ENCODE measurements at places on chromosomes 3 and 15.

DNA sequence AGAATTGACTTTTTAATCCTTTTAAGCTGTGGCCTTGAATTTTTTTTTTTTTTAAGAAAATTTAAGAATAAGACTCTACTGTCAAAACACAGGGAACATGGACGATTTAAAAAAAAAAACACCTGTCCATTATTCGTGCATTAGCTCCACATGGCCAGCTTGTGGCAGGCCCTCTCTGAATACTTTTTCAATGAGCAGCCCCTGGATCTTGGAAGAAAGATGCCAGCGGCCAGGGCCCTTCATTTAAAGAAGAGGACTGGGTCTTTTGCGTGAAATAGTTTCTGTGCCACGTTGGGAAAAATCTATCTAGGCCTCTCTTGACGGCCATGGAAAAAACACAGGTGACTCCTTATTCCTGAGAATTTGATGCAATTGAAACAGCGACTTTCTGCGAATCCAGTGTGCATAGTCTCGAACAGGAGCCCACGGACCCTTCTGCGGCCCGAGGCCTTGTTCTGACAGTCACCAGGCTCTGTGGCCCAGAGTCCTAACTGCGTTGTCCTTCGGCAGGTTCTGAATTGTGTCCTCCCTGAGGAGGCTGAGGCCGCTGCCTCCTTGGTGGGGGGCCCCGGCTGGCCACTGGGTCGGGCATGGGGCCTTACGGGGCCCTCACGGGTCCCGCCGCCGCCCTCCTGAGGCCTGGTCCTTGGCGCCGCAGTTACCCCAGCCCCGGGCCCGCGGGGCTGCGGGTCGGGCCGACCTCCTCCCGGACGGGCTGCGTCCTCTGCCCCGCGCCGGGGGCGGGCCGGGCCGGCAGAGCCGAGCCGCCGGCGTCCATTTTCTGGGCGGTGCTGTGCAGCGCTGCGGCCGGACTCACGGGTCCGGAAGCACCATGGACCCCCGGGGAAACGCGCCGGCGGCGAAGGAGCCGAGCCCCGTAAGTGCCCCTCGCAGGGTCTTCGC is 33.5 kb downstream of the ZBTB38 start:
- DNase-seq: no peak

DNA sequence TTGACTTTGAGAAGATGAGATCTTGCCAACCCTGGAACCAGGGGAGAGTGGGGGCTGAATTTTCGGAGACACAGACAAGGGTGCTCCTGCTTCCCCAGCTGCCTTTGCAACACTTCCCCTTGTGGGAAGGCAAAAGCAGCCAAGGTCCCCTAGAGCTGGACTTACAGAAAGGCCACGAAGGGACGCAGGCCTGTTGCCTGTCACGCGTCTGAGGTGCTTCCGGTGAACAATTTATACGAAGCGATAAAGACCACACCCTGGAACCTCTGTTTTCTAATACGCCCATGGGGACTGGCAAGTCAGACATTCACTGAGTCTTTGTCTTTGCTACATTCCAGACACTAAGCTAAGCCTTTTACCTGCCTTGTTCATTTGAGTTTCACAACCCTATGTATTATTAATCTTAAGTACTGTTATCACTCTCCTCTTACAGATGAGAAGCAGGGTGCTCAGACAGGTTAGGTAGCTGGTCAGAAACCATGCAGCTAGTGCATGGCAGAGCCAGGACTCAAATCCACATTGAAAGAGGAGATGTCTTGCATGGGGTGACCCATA is 13.2 kb downstream of the MEGF11 start:
- DNase-seq: no peak

DNA sequence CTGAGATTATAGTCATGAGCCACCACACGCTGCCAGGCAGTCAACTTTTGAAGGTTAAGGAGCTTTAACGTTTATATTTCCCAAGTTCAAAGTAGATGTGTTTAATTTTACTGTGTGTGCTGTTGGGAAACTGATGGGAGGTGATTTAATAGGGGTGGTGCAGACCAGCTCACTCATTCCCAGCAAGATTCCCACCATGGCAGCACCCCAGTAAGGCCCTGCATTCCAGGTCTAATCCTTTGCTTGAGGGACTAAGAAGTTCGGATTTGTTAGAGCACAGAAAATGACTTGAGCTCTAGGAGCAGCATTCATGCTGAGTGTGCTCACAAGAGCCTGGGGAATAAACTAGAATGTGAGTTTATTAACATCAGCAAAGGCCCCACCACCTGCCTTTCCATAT is 25.2 kb downstream of the TSEN2 start:
- no peak for DNase-seq

- no peak for DNase-seq
These were observed 87.3 kb upstream of the SNRK start for GRCh38 chr3:43198791-43199644.

DNA sequence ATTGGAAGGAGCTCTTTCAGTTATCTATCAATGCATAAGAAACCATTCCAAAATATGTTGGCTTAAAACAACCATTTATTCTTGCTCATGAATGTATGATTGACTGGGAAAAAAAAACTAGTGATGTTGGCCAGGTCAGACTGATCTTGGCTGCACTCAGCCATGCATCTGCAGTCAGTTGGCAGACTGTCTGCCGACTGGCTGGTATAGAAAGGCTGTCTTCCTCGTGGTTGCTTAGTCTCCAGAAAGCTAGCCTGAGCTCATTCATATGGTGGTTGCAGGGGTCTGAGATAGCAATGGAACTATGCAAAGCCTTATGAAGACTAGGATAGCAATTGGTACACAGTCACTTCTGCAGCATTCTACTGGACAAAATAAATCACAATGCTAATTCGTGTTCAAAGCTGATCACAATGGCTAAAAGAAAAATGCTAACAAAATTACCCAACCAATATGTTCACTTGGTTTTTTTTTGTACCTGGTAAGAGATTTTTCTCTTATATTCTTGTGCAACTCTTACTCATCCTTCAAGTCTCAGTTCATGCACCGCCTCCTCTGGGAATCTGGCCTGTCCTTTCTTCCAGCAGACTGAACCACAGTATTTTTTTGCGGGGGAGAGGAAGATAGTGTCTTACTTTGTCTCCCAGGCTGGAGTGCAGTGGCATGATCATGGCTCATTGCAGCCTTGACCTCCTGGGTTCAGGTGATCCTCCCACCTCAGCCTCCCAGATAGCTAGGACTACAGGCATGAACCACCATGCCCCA is 126.8 kb downstream of the KCNAB1 start:
- DNase-seq: no peak

DNA sequence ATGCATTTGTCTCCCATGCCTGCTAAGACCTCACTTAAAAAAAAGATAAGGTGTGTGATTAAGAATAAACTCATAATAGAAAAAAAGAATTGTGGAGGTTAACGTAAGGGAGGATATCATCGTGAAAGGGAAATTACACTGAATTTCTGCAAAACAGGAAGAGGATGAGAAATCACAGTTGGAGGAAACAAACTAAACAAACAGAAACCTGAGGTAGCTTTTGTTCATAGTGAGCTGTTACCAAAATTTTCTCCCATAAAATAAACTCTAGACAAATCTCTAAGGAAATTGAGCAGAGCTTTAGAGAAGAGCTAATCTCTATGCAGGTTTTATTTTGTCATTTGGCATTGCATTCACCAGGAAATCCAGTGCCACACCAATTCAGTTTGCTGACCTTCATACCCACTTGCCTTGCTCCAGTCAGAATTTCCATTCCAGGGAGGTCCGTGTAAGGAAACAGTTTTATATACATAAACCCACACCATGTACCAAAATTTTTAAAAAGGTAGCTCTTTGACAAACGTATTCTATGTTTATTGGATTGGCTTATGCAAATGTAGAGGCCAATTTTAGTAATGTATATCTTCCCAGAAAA is 231.2 kb downstream of the MBNL1 start:
- no peak for DNase-seq

DNA sequence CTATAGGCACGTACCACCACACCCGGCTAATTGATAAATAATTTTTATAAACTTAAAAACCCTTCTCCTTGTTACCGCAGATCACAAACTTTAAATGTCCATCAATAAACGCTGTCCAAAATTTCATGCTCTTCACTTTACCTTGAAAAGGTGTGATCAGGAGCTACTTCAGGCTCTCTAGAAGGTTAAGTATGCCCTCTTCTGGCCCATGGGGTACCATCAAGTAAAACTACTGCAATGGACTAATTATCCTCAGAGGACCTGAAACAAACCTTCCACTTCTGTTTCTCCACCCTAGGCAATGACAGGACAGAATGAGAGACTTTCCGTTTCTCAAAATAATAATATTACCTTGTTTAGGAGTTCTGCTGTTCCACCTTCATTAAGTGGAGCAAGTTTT is 9.2 kb downstream of the LZTFL1 start:
- DNase-seq: peak; percentile 12

DNA sequence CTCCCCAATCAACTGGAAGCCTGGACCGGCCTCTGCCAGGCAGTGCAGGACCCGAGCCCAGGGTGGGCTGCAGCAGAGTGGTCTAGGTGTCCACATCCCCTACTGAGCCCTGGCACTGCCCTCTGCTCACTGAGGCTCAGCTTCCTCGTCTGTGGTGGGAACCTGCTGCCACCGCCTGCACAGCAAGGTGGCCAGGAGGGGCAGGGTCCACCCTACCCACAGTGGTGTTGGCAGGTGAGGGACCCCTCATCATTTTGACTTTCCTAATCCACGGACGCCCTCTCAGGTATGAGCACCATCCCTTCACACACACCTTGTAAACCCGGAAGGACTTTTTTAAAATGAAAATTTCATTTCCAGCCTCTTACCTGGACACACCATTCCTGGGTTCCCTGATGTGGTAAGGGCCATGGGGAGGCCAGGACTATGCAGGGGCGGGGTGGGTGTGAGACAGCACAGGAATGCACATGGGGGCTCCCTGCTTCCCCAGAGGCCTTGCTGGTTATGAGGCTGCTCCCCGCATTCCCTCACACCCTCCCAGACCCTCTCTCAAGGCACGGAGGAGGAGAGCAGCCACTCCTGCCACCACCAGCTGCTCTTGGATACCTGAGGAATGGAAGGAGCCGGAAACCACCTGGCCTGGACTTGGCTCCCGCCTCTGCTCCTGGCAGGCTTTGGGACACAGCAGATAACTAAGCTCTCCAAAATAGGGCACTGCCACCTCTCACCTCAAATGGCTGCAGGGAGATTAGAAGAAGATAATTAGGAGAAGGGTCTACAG is 185.9 kb upstream of the TPM1 start:
- DNase-seq: no peak

- no peak for DNase-seq
These were observed 57.7 kb downstream of the IL16 start for GRCh38 chr15:81254277-81254915.

GRCh38 chr3:17555525-17555924 is 186.9 kb downstream of the TBC1D5 start:
- DNase-seq: no peak

- no peak for DNase-seq
These were observed 603 bp downstream of the SCAPER start for GRCh38 chr15:76904461-76905012.

DNA sequence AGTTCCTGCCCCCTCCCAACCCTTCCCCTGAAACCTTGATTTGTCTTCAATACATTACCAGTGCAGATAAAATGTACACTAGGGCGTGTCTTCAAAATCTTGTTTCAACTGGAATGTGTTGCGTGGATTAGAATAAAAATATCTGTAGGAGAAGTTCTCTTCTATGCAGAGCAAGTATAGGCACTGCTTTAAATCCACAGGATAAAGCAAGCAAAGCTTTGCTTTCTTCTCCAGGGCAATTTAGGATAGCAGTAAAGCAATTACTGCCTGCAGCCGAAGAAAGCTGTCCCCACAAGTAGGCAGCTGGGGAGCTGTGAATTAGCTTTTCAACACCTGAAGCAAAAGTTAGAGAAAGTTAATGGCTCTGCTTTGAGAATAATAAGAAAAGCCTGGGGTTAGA is 329.7 kb upstream of the KCNMB2 start:
- DNase-seq: no peak

DNA sequence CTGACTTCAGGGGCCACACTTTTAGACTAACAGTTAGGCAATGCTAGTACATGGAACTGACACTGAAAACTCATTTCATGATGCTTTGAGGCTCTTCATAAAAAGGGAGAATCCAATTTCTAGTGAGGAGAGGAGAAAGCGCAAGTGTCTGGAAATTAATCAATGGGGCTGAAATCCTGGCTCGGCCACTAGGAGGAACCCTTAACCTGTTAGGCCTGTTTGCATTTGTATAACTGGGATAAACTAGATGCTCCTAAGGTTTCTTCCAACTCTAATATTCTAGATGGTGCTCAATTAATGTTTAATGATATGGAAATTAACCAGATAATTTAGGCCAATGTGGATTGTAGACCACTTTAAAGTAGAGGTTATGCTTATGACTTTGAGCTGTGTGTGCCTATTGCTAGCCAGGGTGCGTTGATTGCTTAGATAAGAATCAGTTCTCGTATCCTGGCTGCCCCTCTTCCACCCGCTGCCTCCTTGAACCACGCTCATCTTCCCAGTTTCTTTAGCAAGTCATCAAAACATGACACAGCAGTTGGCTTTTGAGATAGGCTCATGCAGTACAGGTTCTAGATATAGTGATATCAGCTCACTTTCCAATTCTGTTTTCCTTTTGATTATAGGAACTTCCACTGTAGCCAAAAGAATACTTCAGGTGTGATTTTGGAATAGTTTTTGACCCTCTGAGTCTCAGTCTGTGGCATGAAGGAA is 16.8 kb upstream of the CRBN start:
- DNase-seq: no peak

DNA sequence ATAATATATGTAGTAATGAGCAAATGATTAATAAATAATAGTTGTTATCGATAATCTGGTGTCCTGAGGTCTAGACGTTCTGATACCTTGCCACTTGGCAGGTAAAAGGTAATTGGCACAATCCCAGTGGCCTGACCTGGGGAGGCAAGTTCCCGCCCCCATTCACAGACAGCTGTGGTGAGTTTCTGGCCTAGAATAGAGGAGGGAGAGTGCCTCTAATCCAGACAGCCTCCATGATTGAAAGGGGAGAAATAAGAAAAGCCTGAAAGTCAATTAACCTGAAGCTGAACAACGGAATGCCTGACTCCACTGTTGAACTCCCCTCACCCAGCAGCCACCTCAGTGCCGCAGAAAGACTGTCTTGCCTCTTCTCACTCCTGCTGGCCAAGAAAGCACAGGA is 38.1 kb upstream of the SV2B start:
- no peak for DNase-seq

DNA sequence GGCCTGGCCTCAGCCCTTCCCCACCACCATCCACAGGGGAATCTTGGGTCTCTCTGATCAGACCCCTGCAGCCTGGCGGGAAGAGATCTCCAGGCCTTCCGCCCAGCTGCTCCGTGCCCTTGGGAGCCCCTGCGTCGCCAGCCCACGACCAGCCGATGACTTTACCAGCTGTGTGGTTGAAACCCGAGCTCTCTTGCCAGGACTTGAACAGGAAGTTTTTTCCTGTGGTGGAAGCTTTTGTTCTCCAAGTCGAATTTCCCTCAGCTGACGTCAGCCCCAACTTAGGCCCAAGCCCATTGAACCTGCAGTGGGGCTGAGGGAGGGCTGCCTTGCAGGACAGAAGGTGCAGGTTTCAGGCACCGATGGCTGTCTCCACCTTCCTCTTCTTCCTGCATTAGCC is 51.7 kb upstream of the SMAD3 start:
- DNase-seq: no peak

- no peak for DNase-seq
These were observed 283.7 kb upstream of the GBE1 start for GRCh38 chr3:82044930-82045705.

GRCh38 chr3:52053307-52054304 is 2.8 kb downstream of the DUSP7 start:
- DNase-seq: no peak

- DNase-seq: no peak
These were observed 62.9 kb upstream of the VGLL4 start for GRCh38 chr3:11706604-11707003.
